ENCODE measurements at places on chromosomes 3 and 15.
A peak's percentile ranks its signal among the peaks of the same experiment; 100 is the strongest.

GRCh38 chr3:12155828-12156227, 2.9 kb downstream of the TIMP4 start:
- no peak for DNase-seq

GRCh38 chr3:31416980-31417379, 115.7 kb upstream of the STT3B start:
- no peak for DNase-seq

DNA sequence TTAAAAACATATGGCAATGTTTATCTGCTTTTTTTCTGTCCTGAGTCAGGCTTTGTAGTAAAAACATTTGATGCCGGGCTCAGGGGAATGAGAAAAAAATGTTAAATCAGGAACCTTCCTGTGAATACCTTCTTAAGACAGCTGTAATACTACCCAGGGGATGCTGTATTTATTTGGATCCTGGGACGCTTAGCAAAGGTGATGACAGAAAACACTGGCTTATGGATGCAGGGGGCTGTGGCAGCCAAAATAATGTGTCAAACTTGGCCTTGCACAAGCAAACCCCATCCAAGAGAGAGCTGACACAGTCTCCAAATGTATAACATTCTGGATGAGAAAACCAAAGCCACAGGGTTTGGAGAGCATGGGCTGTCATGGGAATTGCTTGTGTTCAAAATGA, 438.2 kb upstream of the PROK2 start:
- DNase-seq = no peak

DNA sequence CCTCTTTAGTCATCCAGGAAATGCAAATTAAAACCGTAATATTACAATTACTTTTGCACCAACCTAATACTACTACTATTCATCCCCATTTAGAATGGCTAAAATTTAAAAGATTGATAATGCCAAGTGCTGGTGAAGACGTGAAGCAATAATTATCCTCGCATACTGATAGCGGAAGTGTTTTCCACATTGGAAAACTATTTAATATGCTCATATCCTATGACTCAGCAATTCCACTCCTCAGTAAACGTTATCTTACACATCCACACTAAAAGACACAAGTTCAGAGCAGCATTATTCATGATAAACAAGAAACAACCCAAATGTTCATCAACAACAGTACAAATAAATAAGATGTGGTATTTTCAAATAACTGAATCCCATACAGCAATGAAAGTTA, 70.6 kb downstream of the VPS13C start:
- DNase-seq = no peak

GRCh38 chr15:48851956-48852355, 26.0 kb upstream of the EID1 start:
- DNase-seq = no peak

- DNase-seq = no peak
Observed at GRCh38 chr3:23756206-23756840, 49.4 kb upstream of the UBE2E1 start.

- DNase-seq = no peak
Observed at GRCh38 chr3:69244039-69244438, 121.6 kb upstream of the LMOD3 start.

GRCh38 chr15:67593562-67593961, 51.1 kb downstream of the MAP2K5 start:
- no peak for DNase-seq

DNA sequence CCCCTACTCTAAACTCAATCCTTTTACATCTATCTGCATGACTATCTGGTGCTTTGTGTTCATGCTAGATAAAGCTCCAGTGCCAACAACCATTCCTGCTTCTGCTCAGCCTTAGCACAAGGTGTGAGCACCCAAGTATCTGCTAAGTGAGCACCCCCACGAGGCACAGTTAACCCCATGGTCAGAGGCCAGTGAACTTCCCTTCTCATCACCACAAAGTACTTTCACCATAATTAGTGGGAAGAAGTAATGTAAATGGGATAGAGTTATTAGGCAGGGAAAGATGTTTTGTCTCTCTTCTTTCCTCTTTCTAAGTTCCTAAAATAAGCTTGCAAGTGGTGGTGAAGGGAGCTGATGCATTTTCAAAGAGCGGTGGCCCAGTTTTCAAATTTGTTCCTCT, 96.4 kb downstream of the ANO10 start:
- no peak for DNase-seq

DNA sequence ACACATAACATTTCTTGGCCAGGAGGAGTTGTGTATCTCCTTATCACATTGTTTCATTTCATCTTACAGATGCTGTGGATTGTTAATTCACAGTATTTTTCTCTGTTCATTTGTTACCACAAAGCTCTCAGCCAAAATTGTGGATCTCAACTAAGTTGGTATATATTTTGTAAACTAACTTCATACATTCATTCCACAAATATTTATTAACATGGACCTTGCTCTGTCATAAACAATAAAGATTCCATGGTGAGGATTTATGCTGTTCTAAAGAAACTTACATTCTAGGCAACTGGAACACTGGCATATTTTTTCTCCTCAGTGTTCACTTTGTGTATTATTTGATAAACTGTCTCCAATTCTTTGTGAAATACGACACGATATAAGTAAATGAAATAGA, 268.8 kb downstream of the CNTN3 start:
- DNase-seq = no peak

DNA sequence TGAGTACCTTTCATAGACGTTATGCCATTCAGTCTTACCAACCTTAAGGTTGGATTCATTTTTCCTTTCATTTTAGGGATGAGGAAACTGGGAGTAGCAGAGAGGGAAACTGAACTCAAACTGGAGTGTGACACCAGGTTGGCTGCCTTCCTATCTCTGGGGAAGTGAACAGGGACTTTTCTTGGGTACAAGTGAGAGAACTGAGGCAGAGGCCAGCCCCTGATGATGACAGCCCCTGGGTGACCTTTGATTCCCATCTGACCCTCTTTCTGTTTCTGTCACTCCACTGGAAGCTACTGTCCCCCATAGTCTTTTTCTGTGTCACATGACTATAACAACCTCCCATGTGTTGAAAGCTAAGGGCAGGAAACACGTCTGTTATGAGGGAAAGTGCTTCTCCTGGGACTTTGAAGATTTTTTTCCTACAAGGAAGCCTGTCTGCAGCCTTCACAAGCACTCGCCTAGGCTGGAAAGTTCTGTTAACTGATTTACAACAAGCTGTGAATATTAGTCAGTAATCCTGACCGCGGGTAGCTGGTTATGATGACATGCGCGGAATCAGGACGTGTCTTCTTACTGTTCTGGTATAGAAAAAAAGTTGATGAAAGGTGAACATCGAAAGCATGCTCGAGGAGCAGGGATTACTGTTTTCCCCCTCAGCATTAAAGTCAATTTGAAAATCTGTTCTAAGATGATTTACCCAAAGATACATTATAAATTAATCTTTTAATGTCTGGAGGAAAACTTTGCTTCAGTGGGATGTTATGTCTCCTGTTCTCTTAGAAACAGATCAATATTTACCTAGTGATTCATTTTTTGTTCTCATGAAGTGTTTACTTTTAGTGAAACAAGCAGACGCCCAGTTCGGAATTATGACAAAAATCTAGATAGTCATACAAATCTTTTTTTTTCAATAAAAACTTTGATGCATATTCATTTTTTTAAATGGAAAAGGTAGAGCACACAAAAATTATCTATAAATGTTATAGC, 31.5 kb downstream of the ABHD2 start:
- DNase-seq = no peak

GRCh38 chr15:101171954-101172353, 79.9 kb downstream of the CHSY1 start:
- peak; percentile 13 for DNase-seq

DNA sequence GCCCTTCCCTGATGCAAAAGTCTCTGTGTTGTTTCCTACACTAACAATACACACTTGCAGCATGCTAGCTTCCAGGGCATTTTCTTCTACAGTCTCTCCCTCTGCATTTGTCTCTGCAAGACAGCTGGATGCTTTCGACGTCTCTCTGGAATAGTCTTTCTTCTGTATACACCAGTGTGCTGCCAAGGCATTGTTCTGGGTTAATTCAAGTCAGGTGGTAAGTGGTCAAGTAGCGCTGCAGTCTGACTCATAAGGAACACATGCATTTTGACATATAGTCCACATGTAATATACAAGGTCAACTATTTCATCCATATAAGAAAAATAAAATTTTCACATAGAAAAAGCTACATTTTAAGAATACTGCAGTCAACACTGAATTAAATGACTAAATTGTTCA, 92.7 kb downstream of the MYLK start:
- no peak for DNase-seq

GRCh38 chr3:121606106-121606505, 12.9 kb downstream of the FBXO40 start:
- no peak for DNase-seq

- no peak for DNase-seq
Observed at GRCh38 chr3:74053970-74054516, 429.3 kb upstream of the PDZRN3 start.

GRCh38 chr15:51105430-51106016, 10.8 kb upstream of the TNFAIP8L3 start:
- no peak for DNase-seq

DNA sequence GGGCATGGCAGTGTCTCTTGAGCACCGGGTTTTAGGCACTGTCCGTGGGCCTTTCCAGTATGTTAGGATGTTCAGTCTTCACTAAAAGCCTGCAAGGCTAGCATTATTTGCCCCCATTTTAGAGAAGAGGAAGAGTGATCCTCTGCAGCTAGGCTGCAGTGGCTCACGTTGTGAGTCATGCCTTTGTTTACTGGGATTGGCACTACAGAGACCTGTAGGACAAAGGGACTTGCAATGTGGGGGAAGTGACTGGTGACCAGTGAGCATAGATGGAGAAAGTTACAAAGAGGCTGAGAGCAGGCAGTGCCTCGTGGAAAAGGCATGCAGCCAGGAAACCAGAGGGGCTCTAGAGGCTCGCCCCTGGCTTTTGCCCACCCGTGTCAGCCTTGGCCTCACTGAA, 26.8 kb upstream of the CPNE9 start:
- no peak for DNase-seq
